IMR-90 (cell line): ENCODE measurements at places on chromosomes 1 and 21.

DNA sequence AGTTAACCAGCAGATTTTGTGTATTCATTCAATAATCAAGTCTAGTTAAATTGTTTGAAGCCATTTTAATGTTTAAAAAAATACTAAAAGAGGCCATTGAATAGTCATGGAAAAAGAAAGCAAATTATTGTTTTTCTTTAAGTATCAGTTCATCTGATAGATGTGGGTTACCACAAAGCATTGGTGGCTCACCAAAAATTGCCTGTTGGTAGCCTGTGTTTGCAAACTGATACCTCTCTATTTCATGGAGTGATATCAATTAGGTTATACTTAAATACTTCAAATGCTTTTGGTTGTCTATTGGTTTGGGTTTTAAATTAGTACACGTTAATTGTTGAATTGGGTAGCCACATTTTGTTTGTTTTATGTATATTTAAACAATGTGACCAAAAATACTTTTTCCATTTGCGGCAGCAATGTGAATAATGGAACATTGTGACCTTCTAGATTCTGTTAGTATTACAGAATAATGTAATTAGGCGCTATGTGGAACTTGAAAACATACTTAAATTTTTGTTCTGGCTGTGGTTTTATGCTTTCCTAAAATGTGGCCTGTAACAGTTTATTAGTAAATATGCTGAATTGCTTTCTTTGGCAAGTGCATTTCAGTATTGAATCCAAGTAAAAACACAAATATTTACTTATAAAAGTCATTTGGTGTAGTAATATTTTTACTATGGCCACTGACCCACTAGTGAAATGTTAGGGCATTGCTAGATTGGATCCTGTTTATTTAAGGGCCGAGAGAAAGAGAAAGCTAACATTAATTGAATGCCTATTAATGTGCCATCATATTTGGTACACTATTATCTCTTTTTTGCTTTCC is 37.1 kb upstream of the NBL1 start:
- no peaks in the 10 kb centered on the region for H3K27me3 ChIP-seq
- H3K36me3 ChIP-seq = peaks cover 6% of the 10 kb centered on the region
- peaks cover 6% of the 10 kb centered on the region for H3K4me1 ChIP-seq
- peak; percentile 8 for DNase-seq

DNA sequence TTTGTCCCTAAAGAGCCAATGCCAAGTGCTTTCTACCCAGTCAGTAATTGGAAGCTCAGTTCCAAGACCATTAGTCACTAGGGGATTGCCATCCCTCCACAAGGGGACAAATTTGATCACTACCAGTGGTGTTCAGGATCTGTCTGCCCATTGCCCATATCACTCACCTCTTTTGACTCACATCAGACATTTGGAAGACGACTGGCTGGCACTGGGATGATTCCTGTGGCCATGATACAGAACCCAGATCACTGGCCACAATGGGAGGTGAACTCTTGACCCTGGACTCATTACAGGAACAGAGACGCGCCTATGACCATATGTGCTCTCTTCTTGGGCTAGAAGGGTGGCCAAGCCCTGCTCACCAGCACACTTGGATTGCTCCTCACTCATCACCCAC is 71.0 kb downstream of the COLGALT2 start:
- DNase-seq = no peak
- no peaks in the 10 kb centered on the region for H3K4me1 ChIP-seq
- no peak overlapping the region for H3K27ac ChIP-seq
- no peaks in the 10 kb centered on the region for H3K27me3 ChIP-seq

GRCh38 chr1:205547936-205548827 is 43.7 kb downstream of the CDK18 start:
- H3K4me1 ChIP-seq = 0 out of 2 replicates have a peak, but pooled peaks cover 2% of the 10 kb centered on the region
- H3K27me3 ChIP-seq = peaks cover 23% of the 10 kb centered on the region
- DNase-seq = no peak
- no peaks in the 10 kb centered on the region for H3K36me3 ChIP-seq
- H3K27ac ChIP-seq = no peak overlapping the region

DNA sequence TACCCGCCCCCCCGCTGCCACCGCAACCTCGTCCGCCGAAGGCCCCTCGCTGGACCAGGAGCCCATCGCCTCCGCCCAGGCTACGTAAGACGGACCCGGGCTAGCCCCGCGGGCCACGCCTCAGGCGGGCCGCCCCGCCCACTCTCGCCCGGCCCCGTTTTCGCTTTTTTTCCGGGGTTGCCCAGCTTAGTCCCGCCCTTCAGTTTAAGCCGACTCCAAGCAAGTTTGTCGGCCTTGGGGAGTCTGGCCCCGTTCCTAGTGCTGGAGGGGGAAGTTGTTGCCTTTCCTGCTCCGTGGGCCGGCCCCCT is 3.0 kb downstream of the RUSC1 start:
- H3K27me3 ChIP-seq = no peaks in the 10 kb centered on the region
- peak; percentile 86 for DNase-seq
- H3K4me3 ChIP-seq = peak overlapping the region; percentile 58
- peaks cover 20% of the 10 kb centered on the region for H3K36me3 ChIP-seq

- H3K27me3 ChIP-seq = no peaks in the 10 kb centered on the region
- H3K4me1 ChIP-seq = no peaks in the 10 kb centered on the region
- no peaks in the 10 kb centered on the region for H3K36me3 ChIP-seq
- no peak for DNase-seq
Measured at GRCh38 chr21:29961291-29962027, 21.7 kb upstream of the GRIK1 start.

GRCh38 chr1:194159941-194160340 is 973.5 kb upstream of the B3GALT2 start:
- no peaks in the 10 kb centered on the region for H3K27me3 ChIP-seq
- DNase-seq = peak; percentile 10
- H3K36me3 ChIP-seq = no peaks in the 10 kb centered on the region
- no peak overlapping the region for H3K27ac ChIP-seq
- no peak overlapping the region for H3K4me3 ChIP-seq

DNA sequence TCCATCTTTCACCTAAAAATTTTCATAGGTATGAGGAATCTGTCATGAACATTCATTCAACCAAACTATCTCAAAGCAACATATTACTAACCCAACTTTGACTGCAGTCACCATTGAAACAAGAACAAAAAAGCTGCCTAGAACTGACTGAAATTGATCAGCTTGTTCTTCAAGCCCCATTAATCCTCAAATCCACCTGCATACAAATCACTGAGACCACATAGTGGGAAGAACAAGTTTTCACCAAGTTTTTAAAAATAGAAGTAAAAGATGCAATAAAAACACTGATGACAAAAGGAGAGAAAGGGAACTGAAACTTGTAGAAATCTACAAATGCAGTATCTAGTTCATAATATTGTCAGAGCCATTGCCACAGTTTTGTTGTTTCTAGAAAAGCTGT is 6.1 kb downstream of the SORT1 start:
- peak overlapping the region; percentile 63; the same call in 1 of the 2 replicates for H3K27ac ChIP-seq
- no peak overlapping the region for H3K4me3 ChIP-seq
- H3K4me1 ChIP-seq = peaks cover 24% of the 10 kb centered on the region
- no peak for DNase-seq

DNA sequence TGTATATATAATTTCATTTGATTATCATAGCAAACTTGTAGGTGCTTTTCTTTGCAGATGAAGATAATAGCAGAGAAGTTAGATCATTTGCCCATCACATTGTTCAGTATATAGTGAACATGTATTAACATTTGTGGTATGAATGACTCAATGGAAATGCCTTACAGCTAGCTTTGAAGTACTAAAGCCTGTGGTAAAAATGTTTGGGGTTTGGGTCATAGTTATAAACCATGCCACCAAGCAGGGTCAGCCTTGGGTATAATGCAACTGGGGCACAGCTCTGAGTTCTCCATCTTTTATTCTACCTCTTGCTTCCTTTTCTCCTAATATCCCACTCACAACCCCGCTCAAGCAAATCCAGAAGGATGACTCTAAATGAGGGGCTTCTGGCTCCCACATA is 141.6 kb downstream of the KCNT2 start:
- peaks cover 5% of the 10 kb centered on the region for H3K4me1 ChIP-seq
- peak overlapping the region; percentile 57 for H3K27ac ChIP-seq
- no peak overlapping the region for H3K4me3 ChIP-seq

DNA sequence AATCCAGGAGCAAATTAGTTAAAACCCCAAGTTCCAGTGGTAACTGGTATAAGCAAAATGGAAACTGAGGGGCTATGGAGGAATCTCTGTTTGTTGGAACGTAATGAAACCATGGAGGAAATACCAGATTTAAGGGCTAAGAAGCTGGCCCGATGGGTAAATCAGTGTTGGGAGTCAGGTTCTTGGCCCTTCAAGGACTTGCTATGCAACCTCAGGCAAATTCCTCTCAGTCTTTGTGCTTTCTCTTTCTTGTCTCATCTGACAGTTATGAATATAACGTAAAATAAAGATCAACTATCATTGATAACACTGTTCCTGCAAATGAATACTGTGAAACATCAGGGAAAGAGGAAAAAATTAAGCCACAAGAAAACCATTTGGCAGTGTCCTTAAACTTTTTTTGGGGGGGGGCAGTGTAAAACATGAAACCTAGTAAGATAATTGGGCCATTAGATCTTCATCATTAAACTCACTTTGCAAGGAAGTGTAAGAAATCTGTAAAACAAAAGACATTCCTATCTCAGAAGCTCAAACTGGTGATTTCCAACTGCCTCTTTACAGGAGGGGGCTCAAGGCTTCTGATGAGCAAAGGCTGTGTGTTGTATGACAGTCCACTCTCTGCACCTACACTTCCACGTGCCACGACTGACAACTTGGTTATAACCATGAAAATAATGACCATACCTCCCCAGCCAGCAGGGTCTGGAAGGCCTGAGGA is 47.6 kb downstream of the LHX4 start:
- DNase-seq = no peak
- no peak overlapping the region for H3K4me3 ChIP-seq
- H3K4me1 ChIP-seq = peaks cover 2% of the 10 kb centered on the region; the same call in 1 of the 2 replicates
- H3K27me3 ChIP-seq = no peaks in the 10 kb centered on the region
- peaks cover 33% of the 10 kb centered on the region for H3K36me3 ChIP-seq
- H3K27ac ChIP-seq = no peak overlapping the region

DNA sequence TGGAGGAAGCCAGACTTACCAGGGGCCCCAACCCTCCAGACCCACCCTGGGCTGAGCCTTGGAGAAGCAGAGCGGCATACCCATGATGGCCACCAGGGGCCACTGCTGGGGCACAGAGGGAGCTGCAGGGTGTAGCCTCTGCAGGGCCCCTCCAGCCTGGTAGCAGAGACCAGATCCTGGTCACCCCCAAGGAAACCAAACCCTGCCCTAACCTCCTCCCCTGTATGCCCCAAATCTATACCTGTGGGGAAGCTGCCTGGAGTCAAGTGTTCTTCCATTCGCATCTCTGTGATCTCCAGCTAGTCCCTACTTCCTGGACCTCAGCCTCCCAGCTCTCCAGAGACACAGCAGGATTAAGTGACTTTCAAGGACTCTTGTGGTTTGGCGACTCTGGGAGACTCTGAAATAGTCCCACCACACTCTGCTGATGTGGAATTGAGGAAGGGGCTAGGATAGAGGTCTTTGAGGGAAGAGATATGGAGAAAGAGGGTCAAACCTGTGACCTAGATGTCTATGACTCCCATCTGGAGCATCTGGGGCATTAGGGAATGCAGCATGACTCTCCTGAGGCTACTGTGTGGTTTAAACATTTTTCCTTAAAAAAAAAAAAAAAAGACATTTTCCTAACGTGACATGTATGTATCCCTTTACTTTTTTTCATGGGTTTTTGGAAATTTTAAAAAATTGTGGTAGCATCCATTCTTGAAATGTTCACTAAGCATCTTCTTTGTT is 119.2 kb upstream of the IPO9 start:
- peaks cover 41% of the 10 kb centered on the region for H3K4me1 ChIP-seq
- H3K27ac ChIP-seq = peak overlapping the region; percentile 74
- peaks cover 9% of the 10 kb centered on the region for H3K36me3 ChIP-seq
- no peak overlapping the region for H3K4me3 ChIP-seq
- no peaks in the 10 kb centered on the region for H3K27me3 ChIP-seq

- no peak overlapping the region for H3K4me3 ChIP-seq
- no peak for DNase-seq
- H3K27me3 ChIP-seq = no peaks in the 10 kb centered on the region
- H3K36me3 ChIP-seq = no peaks in the 10 kb centered on the region
- no peak overlapping the region for H3K27ac ChIP-seq
Measured at GRCh38 chr1:209406595-209406994, 176.9 kb upstream of the CAMK1G start.

- no peak for DNase-seq
- H3K36me3 ChIP-seq = peaks cover 2% of the 10 kb centered on the region; the same call in 1 of the 2 replicates
- H3K27ac ChIP-seq = no peak overlapping the region
- no peak overlapping the region for H3K4me3 ChIP-seq
Measured at GRCh38 chr1:6519491-6519934, 28.0 kb upstream of the PLEKHG5 start.

GRCh38 chr1:38046333-38046883 is at the start of gene POU3F1:
POU3F1 (minus strand) TSS chr1:38046793; CDS start chr1:38046743, 50 bp downstream.
- H3K4me3 ChIP-seq = peak within 1 kb of the TSS; percentile 48
- H3K27me3 ChIP-seq = peaks cover 72% of the 10 kb centered on the region
- H3K4me1 ChIP-seq = no peaks in the 10 kb centered on the region
- DNase-seq = no peak
- H3K36me3 ChIP-seq = no peaks in the 10 kb centered on the region
- no peak within 1 kb of the TSS for H3K27ac ChIP-seq

- H3K27ac ChIP-seq = no peak overlapping the region
- no peaks in the 10 kb centered on the region for H3K36me3 ChIP-seq
- peaks cover 8% of the 10 kb centered on the region for H3K4me1 ChIP-seq
- DNase-seq = no peak
Measured at GRCh38 chr1:7375781-7376660, 395.1 kb upstream of the VAMP3 start.

GRCh38 chr1:234647245-234647644 is 37.3 kb upstream of the IRF2BP2 start:
- DNase-seq = no peak
- no peaks in the 10 kb centered on the region for H3K36me3 ChIP-seq
- no peak overlapping the region for H3K4me3 ChIP-seq
- no peaks in the 10 kb centered on the region for H3K27me3 ChIP-seq

GRCh38 chr1:31689854-31690253 is 14.0 kb downstream of the COL16A1 start:
- H3K27ac ChIP-seq = peak overlapping the region; percentile 88
- peaks cover 67% of the 10 kb centered on the region for H3K36me3 ChIP-seq
- H3K27me3 ChIP-seq = no peaks in the 10 kb centered on the region
- no peak overlapping the region for H3K4me3 ChIP-seq

DNA sequence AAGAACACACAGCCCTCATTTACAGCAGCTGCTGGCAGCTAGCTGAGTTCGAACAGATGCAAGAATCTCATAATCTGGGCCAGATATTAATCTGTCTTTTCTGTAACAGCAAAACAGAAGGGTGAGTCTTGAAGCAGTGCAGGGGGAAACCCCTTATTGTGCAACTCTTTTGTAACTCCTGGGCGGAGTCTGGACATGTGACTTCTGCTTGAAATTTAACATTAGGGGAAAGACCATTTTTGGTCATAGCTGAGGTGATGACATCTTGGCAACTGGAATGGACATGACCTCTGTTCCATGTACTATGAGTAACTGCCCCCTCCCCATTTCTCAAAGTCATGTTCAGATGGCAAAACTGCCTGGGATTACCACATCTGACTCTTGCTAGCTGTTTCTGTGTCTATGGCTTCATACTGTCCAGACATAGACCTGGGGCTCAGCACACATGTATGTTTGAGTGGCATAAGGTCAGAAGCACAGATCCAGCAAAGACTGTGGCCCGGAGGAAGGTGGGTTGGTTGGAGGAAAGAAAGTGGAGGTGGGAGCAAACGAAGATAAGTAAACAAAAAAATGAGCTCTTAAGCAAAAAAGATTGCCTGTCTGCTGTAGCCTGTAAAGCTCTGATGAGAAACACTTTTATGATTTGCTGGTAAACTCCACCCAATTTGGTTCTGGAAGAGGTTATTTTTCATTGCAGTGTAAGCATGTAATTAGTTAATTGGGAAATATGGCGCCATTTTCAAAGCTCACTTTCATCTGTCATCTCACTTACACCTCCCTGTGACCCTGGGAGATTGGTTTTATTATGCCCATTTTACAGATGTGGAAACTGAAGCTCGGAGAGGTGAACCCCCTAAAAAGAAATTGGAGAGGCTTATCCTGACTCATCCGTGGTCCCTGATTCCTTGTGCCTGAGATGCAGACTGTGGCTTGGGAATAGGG is 26.1 kb downstream of the ETS2 start:
- no peaks in the 10 kb centered on the region for H3K36me3 ChIP-seq
- H3K27me3 ChIP-seq = no peaks in the 10 kb centered on the region
- H3K4me1 ChIP-seq = peaks cover 12% of the 10 kb centered on the region
